LNCaP clone FGC (cell line): ENCODE measurements at places on chromosomes 2 and 18.

- DNase-seq = no peak
Measured at GRCh38 chr2:241061275-241061674, 40.8 kb downstream of the MTERF4 start.

DNA sequence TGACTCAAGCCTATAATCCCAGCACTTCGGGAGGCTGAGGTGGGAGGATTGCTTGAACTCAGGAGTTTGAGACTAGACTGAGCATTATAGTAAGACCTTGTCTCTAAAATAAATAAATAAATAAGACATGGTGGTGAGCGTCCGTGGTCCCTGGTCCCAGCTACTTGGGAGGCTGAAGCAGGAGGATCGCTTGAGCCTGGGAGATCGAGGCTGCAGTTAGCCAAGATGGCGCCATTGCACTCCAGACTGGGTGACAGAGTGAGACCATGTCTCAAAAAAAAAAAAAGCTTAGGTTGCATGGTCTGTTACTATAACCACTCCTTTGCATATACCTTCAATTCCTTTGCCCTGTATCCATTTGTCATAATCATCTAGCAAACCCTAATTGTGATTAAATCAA, 3.7 kb downstream of the CYP20A1 start:
- no peak for DNase-seq

DNA sequence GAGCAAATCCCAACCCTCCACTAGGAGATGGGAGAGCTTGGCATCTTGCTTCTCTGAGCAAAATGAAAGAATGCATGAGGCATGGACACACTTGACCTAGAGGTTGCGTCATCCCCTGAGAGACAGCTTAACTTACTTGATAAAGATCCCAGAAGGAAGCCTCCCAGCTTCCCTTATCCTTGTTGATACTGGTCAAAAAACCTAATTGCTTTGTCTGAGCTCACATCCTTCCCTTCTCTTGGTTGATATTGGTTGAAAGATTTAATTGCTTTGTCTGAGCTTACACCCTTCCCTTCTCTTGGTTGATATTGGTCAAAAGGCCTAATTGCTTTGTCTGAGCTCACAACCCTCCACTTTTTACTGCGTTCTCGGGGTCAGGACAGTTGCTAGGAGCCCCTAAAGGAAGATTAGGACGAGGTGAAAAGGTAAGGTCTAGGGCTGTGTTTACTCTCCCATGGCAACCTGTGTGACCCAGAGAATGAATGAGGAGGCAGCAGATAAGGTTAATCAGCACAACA, 12.2 kb upstream of the BOD1L2 start:
- DNase-seq = no peak

DNA sequence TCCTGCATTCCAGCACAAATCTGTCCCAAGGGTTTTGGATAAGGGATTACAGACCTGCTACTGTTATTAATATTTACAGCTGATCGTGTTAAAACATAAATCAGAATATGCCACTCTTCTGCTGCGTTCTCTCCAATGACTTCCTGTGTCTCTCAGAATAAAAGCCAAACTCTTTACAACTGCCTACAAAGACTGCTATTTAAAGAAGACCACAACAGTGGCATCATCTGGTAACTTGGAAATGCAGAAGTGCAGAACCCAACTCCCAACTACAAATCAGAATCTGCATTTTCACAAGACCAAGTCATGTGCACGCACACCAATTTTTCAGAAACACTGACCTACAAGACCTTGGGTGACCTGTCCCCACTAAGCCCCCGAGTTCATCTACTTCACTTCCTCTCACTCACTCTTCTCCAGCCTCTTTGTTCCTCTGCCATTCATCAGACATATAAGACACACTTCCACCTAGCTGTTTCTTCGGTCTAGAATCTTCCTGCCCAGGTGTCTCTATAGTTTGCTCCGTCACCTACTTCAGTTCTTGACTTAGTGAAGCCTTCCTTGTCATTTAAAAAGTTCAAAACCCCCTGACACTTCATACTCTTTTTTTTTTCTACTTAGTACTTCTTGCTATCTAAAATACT, 36.0 kb downstream of the CHN1 start:
- DNase-seq = no peak

DNA sequence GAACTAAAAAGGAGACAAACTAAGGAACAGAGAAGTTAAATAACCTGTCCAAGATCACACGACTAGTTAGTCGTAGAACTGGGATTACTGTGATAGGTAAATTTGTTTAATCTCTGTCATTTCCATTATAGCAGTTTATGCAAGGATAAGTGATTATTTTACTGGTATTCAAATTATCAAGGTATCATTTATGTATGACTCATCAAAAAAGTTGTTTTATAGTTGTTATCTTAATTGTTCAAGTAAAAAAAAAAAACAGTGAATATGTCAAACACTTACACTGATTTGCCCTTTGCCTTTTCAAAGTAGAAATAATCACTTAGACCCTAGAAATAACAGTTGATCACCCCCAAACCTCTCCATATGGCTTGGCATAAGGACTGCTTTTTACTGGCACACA, 173.6 kb downstream of the RIT2 start:
- DNase-seq = no peak
